ENCODE measurements at places on chromosomes 6 and 20. TPM values are rescaled to one million over a fixed set of nuclear protein-coding genes. Genes with fewer than 3 reads are reported as not detected.

Gene LY6G6D
- not detected for total RNA-seq

Gene MCM9
- total RNA-seq: 5.1 TPM

Gene RCAN2
- total RNA-seq: not detected

Gene DDO
- 0.14 TPM for total RNA-seq

Gene RAB44
- 0.03 TPM for total RNA-seq

Gene ESR1
- total RNA-seq: not detected

Gene ADISSP
- total RNA-seq: 175 TPM

Gene PLA2G7
- total RNA-seq: not detected

Gene ADGRF4
- total RNA-seq: 18.7 TPM

Gene RAD21L1
- not detected for total RNA-seq

Gene OTOR
- total RNA-seq: not detected

Gene C6orf15
- total RNA-seq: not detected

Gene TP53TG5
- not detected for total RNA-seq

Gene SLX4IP
- 2.3 TPM for total RNA-seq

Gene CD24
- 236 TPM for total RNA-seq

Gene TNNC2
- total RNA-seq: 0.26 TPM

Gene SFT2D1
- total RNA-seq: 38.9 TPM

Gene MAS1
- total RNA-seq: not detected

Gene PBOV1
- not detected for total RNA-seq

Gene TPX2
- 97.3 TPM for total RNA-seq

Gene CST5
- not detected for total RNA-seq

Gene AVP
- not detected for total RNA-seq

Gene TMEM242
- total RNA-seq: 6.2 TPM

Gene ADGB
- total RNA-seq: not detected

Gene TCF19
- total RNA-seq: 15.0 TPM

Gene CYP39A1
- 0.07 TPM for total RNA-seq

Gene MYH7B
- total RNA-seq: 0.09 TPM

Gene ARHGAP40
- total RNA-seq: not detected

Gene DLL1
- 0.37 TPM for total RNA-seq

Gene MANEA
- total RNA-seq: 3.8 TPM

Gene TUBB1
- total RNA-seq: 0.02 TPM

Gene TTK
- total RNA-seq: 16.4 TPM

Gene LZTS3
- total RNA-seq: 5.6 TPM

Gene SNAI1
- 12.6 TPM for total RNA-seq

Gene ZBP1
- total RNA-seq: 0.03 TPM

Gene TRIM26
- 25.6 TPM for total RNA-seq

Gene CNR1
- 2.4 TPM for total RNA-seq

Gene ID4
- total RNA-seq: 0.86 TPM

Gene GJA1
- total RNA-seq: 62.2 TPM

Gene COL19A1
- not detected for total RNA-seq

Gene CDC5L
- 12.5 TPM for total RNA-seq

Gene C20orf141
- 0.49 TPM for total RNA-seq

All from A549 treated with AZD2906 at 1 μM for 4 hours (cell line).